Mucosa of descending colon (tissue), 3 donors: ENCODE measurements at places on chromosomes 1 and 21. TPM values are rescaled to one million over a fixed set of nuclear protein-coding genes. Genes with fewer than 3 reads are reported as not detected.

Gene SLC6A17
- 0.73 TPM for total RNA-seq

Gene LCE2B
- total RNA-seq, result not detected

Gene S100A3
- total RNA-seq, result 0.85 TPM

Gene SMIM1
- total RNA-seq, result 2.6 TPM

Gene FAM72C
- 0.43 TPM for total RNA-seq

Gene GUCA2B
- 153 TPM for total RNA-seq

Gene SERTAD4
- 17.1 TPM for total RNA-seq

GRCh38 chr1:227828786-227829185 lies 13.3 kb downstream of the PRSS38 start:
- no peak for DNase-seq

GRCh38 chr1:30635391-30635975 lies 87.9 kb downstream of the MATN1 start:
- no peak for DNase-seq

DNA sequence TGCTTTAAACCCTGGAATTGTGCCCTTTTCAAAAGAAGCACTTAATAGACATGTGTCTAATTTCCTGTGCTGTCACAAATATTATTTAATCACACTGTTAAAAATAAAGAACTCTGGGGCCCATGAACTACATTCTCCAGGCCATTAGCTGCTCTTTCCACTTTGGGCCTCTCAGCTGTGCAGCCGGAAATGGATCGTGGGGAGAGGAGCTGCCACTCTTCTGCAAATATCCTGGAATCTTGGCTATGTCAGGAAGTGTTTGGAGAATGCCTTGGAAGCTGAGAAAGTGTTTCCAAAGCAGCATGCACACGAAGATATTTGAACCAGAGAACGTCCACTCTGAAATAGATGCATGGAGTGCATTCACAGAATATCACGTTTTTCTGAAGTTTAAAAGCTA lies 27.5 kb upstream of the VPS26C start:
- DNase-seq, result no peak

DNA sequence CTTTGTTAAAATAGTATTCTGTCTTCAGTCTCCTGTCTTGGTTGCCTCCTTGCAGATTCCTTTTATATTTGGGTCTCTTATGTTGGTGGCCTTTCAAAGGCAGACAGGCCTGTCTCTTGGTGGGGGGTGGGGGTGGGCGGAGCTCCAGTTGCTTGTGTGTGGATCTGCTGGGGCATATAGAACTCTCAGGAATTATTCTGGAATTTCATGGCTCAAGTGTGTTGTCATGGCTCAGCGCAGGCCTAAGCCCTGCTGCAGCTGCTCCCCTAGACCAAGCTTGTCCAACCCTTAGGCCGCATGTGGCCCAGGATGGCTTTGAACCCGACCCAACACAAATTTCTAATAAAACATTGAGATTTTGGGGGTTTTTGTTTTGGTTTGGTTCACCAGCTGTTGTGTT lies 8.0 kb downstream of the C1orf35 start:
- DNase-seq, result no peak

DNA sequence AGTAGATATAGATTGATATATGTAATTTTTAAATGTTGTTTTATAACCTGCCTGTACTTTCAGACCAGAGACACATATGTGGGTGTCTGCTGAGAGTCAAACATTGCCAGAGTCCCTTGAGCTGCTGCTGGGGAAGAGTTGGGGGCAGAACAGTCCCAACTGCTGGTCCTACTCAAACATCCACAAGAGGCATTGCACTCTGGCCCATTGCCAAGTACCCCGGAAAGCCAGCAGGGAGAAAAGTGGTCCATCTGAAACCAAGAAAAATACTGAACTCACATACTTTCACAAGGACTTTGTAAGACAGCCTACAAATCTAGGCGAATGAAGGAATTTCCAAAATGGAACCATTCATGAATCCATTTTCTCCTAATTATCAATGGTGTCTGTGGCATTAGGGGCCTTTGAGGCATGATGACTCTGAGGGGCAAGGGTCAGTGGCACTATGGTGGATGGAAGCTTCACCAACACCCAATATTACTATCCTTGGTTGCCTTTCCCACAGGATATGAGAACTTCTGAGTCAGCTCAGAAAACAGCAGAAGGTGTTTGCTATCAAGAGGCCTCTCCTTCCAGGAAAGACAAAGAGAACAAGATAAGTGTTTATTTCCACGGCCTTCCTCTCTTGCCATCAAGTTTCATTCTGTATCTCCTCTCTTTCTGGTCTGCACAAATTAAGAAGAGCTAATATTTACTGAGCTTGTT lies 7.3 kb upstream of the TBX15 start:
- no peak for DNase-seq

DNA sequence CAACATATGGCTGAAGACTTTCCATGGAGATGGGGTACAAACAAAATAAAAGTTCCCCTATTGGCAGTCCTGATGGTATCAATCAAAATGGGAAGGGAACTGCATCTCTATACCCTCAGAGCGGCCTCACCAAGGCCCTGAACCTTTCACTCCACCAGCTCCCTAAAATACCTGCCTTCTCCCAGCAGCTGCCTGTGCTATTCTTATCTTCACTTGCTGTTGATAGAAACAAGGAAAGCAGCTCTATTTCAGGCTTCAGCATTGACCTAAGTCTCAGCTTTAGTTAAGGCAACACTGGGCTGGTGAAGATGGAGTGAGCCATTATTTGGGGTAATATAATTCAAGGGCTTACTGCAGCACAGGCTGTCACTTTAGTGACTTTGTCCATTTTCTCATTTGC lies 21.7 kb upstream of the PIGC start:
- DNase-seq, result no peak

DNA sequence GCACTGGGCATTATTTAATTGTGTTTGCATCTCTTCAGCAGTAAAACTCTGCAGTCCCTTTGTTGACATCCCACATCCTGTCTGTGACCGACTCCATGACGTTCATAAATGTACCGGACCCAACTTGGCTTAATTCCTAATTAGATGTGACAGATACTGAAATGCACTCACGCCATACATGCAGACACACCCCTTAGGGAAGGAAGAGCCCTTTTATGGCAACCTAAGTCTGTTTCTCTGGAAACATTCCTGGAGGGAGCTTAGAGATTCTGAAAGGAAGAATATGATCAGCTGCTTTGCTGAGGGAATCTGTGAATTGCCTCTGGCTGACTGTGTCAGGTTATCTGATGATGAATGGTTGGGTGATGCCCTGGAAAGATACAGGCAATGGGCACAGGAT lies 33.4 kb downstream of the ADAMTS5 start:
- no peak for DNase-seq

DNA sequence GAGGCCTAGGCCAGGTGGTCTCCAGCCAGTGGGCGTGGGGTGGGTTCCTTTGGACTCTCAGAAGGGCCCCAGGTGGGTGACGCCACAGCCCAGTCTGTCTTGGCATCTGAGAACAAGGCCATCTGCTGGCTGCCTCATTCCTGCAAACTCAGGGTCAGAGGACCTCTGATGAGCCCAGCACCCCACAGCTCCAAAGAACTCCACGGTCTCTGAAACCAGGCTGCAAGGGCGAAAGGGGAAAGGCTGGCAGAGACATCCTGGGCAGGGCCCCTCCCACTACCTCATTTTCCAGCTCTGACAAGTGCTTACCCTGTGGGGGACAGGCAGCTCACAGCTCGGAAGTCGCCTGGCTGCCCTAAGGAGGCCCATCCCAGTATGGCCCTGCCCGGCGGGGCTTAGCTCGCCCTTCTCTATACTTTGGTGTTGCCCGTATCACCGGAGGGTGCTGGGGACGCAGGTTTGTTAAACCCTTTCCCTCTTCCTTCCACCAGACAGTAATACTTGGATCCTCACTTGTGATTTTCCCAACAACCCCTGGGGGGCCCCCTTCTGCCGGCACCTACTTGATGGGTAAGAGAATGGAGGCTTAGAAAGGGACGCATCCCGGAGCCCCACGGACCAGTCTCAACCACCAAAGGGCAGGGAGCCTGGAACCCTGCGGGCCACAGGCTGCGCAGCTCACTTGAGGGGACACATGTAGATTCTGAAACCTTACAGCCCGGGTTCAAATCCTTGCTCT lies 10.9 kb upstream of the EDN2 start:
- peak; percentile 35 for DNase-seq

DNA sequence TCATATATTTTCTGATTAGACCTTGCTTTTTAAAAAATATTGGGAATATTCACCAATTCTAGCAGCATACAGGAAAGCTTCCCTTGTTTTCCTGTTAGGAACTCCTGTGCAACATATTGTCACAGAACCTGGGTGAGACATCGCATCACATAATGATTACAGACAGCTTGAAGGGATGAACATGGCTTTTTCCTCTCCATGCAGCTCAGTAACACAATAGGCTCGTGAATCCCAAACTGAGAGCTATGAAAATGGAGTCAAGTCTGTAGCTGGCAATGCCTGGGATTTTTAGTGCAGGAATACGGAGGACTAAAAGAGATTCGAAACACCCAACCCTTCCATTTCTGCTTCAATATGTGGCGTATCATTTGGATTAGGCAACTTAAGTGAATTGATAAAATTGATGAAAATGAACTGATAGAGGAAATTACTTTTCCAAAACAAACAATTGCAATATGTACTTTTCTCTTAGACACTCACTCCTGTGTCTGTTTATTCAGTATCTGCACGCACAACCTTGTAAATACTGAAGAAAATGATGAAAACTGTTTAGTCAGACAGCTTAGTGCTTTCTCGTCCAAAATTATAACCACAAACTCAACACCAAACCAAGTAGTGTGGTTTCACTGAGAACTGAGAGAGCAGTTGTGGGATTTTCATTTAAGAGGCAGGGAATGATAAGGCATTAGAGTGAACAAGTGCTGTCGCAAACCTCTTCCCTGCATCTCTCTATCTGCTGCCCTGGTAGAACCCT lies 250.4 kb downstream of the PTBP2 start:
- no peak for DNase-seq

DNA sequence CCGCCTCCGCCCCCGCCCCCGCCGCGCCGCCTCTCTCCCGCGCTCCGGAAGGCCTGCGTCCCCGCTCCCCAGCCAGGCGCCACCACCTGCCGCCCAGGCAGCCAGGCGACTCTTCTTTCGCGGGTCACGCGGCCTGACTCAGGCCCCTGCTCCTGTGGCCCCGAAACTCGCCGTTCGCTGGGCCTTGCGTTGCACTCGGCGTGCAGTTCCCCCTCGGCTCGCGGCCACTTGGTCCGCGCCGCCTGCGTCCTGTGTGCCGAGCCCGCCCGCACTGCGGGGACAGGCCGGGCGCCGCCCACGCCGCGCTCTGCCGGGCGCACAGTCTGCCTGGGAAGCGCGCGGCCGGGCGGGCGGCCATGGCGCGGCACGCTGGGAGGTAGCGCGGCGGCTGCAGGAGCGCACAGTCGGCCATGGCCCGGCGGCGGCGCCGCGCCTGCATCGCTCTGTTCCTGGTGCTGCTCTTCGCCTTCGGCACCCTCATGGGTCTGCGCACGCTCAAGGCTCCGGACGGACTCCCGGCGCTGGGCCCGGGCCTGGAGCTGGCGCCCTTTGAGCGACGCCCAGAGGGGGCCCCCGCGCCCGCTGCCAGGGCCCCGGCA lies at the start of gene MANEAL:
Gene MANEAL, plus strand, starts transcription at position 75 of the 599 bp plus-strand sequence. Its CDS starts 336 bp downstream, at position 411.
- peak; percentile 72 for DNase-seq

DNA sequence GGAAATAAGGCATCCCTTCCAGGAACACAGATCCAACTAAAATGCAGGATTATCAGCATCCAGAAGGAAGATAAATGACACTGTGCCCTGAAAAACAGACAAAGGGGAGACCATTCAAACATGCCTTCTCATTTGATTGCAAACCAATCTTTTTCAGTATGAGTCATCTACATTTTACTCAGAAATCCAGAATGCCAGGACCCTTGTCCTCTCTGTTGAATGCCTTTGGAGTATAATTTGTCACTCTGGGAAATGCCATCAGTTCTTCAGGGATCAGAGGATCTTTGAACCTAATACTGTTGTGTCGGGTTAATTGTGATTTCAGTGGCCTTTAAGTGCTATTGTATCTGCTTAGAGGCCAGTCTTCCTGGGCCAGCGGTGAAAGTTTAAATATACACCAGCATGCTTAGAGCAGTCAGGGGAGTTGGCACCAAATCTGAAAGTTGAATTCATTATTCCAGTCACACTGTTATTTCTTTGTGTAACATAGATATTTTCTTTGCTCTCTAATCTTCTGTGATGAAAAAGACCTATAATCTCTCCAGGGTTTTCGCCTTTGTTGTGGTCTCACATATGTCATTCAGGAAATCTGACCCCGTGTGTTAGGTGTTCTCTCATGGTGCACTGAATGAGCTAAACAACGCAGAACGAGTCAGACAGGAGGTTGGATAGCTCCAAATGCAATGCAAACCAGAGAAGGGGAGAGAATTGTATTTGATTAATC lies 364.8 kb upstream of the SGIP1 start:
- no peak for DNase-seq

DNA sequence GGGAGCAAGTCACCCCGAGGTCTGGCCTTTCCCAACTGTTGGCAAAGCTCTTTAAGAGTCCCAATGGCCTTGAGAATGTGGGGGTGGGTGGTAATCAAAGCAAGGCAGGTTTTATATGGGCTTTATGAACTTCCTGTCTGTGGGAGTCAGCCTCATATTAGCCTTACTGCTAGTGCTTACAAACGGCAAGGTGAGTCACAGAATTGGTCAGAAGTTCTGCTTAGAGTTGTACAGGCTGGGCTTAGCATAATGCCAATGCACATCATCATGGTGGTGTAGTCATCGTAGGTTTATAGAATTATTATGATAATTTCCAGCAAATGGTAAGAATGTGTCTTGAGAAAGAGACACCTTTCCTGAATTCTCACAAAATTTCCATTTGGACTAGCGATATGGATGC lies 192.7 kb upstream of the KIAA0040 start:
- no peak for DNase-seq

GRCh38 chr21:36913247-36914169 lies 53.0 kb downstream of the HLCS start:
- DNase-seq, result no peak

- DNase-seq, result no peak
These were observed 650.9 kb upstream of the ADGRL2 start for GRCh38 chr1:81149649-81150325.

GRCh38 chr1:8986814-8987190 lies 39.4 kb downstream of the SLC2A7 start:
- no peak for DNase-seq

DNA sequence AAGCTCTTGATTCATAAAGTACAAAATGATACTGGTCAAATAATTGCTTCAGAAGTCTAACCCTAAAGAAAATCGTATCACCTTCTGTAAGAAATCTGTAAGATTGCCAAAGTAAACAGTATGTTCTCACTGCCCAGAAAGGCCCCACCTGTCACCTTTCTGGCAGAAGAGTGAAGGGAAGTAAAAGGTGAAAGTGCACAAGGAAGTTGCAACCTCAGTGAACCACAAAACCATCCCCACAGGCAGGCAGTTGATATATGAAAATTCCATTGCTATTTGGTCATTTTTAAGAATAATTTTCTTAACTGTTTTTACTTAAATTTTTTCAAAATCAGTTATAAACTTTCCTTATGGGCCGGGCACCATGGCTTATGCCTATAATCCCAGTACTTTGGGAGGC lies 48.5 kb upstream of the FBXO28 start:
- no peak for DNase-seq

GRCh38 chr1:213772128-213773063 lies 215.4 kb upstream of the PROX1 start:
- DNase-seq, result no peak

DNA sequence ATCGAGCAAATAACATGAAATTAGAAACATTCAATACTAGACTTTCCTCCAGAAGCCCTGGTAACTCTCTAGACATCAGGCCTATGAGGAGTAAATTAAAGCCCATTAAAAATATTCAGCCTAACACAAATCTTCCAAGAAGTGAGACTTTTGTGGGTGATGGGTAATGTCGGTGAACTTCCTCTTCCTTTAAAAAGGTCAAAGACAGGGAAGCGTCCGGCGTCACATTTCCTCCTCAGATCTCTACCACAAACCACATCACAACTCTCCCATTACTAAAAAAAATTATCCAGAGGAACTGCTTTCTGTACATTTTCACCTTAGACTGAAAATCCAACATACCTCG lies 1.4 kb downstream of the EIF4G3 start:
- peak; percentile 84 for DNase-seq
